Pons (tissue), 1 donor: ENCODE measurements at places on chromosomes 7 and 10.

GRCh38 chr7:26349005-26349915 is 57.6 kb downstream of the SNX10 start:
- no peak for DNase-seq

- no peak for DNase-seq
Observed at GRCh38 chr10:52283174-52283573, 30.9 kb upstream of the DKK1 start.

- DNase-seq: no peak
Observed at GRCh38 chr7:104453190-104453589, 124.8 kb downstream of the LHFPL3 start.

- DNase-seq: no peak
Observed at GRCh38 chr7:74579800-74580685, 77.5 kb upstream of the GTF2I start.

DNA sequence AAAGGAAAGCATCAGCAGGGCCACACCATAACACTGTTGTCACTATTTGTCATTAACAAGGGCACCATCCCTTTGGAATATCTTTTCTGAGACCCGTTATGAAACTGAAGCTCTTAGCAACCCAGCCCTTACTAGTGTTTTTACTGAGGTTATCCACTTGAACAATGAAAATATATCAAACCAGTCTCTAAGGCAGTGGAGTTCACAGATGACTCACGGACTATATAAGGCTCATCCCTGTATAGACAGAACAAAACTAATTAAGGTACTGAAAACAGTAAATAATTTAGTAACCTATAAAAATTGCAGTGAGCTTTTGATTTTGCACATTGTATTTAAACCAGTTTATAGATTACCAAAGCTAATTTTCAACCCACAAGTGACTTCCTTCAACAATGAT is 196.0 kb downstream of the ELAPOR2 start:
- no peak for DNase-seq

GRCh38 chr10:3902054-3902808 is 117.2 kb upstream of the KLF6 start:
- peak; percentile 48 for DNase-seq

DNA sequence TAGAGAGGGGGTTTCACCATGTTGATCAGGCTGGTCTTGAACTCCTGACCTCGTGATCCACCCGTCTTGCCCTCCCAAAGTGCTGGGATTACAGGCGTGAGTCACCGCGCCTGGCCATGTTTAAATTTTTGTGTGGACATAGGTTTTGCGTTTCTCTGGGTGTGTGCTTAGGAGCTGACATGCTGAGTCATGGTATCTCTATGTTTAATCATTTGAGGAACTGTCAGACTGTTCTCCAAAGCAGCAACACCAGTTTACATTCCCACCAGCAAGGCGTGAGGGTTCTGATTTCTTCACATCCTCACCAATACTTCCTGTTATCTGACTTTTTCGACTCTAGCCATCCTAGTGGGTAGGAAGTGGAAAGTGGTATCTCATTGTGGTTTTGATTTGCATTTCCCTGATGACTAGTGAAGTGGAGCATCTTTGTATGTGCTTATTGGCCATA is 153.7 kb downstream of the DNAJB6 start:
- peak; percentile 42 for DNase-seq

DNA sequence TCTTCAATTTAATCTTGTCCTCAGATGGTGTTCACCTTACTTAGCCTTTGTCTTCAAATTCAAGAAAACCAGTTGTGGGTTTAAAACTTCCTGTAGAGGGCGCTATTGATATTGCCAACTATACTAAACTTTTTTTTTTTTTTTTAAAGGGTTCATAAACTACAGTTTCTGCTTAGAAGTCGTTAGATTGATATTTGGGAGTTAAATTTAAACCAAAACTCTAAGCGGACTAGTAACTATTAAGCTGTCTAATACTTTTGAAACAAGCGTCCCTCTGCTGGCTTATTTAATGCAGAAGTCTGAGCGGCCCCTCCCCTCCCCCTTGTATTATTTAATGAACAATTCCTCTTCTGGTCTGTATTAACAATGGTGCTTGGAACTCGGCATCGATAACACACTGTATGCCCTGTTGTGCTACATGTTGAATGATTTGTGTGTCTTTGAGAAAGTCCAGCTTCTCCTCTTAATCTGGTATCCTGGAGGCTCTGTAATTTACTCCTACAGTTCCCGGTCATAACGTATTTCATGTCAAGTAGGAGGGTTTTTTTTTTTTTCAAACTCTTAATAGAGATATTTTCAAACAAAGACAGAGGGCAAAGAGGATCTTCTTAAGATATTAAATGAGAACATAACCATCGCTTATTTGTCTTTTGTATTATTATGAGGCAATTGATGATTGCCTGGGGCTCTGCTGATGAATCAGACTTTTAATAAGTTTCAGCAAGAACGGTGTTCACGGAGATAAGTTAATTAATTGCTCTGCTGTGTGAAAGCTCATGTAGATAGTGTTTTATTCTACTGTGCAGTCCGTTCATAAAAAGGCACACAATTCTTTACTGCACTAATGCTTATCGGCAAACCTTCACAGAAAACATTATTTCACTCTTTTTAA is 22.6 kb upstream of the CREB5 start:
- peak; percentile 92 for DNase-seq

GRCh38 chr10:34078745-34079470 is 736.2 kb downstream of the PARD3 start:
- no peak for DNase-seq

DNA sequence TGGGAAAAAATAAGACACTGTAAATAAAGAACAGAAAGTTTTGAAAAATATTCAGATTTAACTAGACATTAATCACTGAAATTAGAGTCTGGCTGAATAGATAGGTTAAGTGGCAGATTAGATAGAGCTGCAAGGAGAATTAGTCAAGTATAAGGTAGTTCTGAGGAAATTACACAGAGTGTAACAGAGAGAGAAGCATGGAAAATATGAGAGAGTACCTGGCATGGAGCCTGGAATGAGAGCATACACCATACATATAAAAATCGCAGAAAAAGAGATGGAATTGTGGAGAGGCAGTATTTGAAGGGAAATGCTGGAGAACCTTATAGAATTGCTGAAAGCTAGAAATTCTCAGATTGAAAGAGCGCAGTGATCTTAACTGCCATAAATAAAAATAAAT is 46.9 kb downstream of the ZNRF2 start:
- DNase-seq: no peak

- no peak for DNase-seq
Observed at GRCh38 chr7:87575521-87575920, 25.2 kb downstream of the ABCB1 start.

DNA sequence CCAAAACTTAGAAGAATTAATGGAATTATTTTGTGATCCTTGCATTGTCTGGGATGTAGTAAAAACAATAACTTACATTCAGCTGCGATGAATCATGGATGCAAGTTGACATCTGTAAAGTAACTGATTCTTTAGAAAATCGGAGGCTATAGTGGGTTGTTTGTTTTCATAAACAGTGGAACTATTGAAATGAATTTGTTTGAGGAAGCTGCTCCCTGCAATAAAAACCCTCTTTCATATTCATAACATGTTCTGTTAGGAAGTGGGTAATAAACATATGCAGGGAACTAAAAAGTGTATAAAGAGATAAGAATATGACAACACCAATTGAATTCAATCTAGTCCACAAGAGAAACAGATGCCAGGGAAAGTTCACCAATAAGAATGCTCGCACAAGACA is 53.6 kb downstream of the AGMO start:
- peak; percentile 87 for DNase-seq

DNA sequence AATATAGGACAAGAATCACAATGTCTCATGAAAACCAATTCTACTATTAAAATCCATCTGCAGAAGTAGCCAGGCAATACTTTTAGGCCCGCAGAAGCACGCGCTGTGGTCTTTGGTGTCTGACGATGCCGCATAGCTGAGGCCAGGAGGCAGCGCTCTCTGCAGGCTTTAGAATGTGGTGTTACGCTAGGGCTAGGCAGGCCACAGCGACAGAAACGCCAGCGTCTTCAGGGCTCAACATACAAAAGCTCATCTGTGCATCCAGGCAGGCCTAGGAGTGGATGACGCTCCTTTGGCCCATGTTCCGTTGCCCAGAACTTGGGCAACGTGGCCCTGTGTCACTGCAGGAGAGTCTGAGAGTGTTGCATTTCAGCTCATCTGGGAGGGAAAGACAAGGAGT is 601.1 kb upstream of the FOXK1 start:
- no peak for DNase-seq
